Body of pancreas (tissue), 4 donors: ENCODE measurements at places on chromosomes 7 and 10. TPM values are rescaled to one million over a fixed set of nuclear protein-coding genes. Genes with fewer than 3 reads are reported as not detected.

DNA sequence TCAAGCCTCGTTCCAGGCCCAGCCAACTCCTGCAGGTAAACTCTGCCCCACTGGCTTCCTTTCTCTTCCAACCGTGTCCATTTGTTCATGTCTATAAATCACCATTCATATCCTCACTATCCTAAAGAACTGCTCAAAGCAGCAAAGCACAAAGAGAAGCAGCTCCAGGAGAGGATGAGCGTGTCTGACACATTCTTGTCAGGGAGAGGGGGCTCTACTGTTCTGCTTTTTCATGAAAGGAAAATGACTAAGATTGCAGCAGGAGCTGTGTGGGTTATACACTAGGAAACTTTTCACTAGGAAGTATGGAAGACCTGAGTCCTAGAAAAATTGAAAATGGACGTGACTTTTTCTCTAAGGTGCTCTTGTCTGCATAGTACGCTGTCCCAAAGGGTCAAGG, 16.7 kb downstream of the AGFG2 start:
- DNase-seq: no peak

- peak; percentile 86 for DNase-seq
Measured at GRCh38 chr10:17228091-17229015, at the start of gene VIM. TSS of gene VIM (plus strand) at chr10:17228241. CDS start at chr10:17229423, 1,182 bp downstream.

Gene SLC18A3
- total RNA-seq: not detected

Gene SPDYE6
- total RNA-seq: not detected

DNA sequence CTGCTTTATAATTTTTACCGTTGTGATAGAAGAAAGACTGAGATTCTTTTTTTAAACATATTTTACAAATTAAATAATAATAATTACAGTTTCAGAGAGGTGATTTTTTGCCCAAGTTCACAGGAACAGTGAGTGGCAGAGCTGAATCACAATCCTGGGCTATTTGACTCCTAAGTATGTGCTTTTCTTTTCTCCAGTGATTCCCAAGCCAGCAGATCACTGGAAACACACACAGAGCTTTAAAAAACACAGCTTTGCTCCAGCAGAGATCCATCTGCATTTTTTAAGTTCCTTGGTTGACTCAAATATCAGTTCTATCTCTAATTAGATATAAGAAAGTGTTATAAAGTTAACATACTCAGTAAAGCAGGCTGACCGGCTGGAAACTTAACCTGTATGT, 69.0 kb downstream of the AHR start:
- no peak for DNase-seq

GRCh38 chr7:22730066-22730710, 3.2 kb downstream of the IL6 start:
- no peak for DNase-seq

- no peak for DNase-seq
Measured at GRCh38 chr7:106384373-106384772, 99.6 kb upstream of the NAMPT start.

DNA sequence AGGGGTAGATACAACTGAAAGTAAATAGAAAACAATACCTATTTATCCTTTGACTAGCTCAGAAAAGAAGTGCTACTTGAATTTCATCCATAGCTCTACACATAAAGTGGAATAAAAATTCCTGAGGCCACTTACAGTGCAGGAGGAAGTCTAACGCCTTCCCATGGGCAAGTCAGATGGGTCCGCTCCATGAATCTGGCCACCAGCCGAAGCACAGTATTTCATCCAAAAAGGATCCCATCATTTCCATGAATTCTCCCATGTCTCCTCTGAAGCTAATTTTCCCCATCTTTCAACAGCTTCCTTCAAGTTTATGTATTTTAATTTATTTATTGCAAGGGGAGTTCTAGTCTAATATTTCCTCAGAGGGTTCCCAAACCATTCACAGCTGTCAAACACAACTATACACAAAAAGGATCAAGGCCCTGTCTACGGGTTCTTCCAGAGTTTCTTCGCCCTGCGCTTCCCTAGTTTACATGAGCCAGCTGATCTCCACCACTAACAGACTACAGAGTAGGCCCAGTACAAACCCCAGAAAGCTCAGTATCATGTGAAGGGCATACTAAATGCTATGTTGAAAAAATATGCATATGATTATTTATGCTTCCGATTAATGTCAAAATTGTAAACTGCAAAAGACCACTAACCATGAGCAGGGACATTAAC, 184.7 kb downstream of the DOCK4 start:
- no peak for DNase-seq

GRCh38 chr7:143408252-143408685, 387 bp downstream of the EPHA1 start:
- DNase-seq: peak; percentile 41

- DNase-seq: no peak
Measured at GRCh38 chr10:31456468-31456867, 137.5 kb downstream of the ZEB1 start.

GRCh38 chr7:86785641-86786040, 141.9 kb downstream of the GRM3 start:
- no peak for DNase-seq

Gene PNLIPRP3
- not detected for total RNA-seq

Gene NMT2
- 16.9 TPM for total RNA-seq

Gene PRDX3
- total RNA-seq: 46.1 TPM

- DNase-seq: no peak
Measured at GRCh38 chr7:2817456-2817855, 26.7 kb downstream of the GNA12 start.

- no peak for DNase-seq
Measured at GRCh38 chr10:93090619-93091018, 16.9 kb downstream of the CYP26A1 start.

GRCh38 chr10:116237260-116237659, 35.7 kb downstream of the GFRA1 start:
- peak; percentile 45 for DNase-seq

DNA sequence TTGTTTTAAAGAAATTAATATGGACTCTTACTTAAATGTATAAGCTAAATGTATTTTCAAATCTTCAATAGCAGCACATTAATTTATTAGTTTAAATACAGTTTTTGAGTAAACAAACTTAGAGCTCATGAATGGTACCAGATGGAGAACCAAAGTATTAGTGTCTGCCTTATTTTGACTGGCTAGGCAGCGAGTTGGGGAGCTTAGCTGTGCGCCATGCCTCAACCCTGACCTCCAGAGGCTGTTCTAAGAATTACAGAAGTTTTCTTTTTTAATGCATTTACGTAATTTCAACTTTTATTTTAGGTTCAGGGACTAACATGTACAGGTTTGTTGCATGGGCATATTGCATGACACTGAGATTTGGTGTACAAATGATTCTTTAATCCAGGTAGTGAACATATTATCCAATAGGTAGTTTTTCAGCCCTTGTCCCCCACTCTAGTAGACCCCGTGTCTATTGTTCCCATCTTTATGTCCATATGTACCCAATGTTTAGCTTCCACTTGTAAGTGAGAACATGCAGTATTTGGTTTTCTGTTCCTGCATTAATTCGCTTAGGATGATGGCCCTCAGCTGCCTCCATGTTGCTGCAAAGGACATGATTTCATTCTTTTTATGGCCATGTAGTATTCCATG, 166.8 kb downstream of the IQUB start:
- peak; percentile 41 for DNase-seq
